ENCODE measurements at places on chromosomes 3 and 15.

GRCh38 chr3:46962990-46963389 lies 13.6 kb downstream of the CCDC12 start:
- no peak for DNase-seq

DNA sequence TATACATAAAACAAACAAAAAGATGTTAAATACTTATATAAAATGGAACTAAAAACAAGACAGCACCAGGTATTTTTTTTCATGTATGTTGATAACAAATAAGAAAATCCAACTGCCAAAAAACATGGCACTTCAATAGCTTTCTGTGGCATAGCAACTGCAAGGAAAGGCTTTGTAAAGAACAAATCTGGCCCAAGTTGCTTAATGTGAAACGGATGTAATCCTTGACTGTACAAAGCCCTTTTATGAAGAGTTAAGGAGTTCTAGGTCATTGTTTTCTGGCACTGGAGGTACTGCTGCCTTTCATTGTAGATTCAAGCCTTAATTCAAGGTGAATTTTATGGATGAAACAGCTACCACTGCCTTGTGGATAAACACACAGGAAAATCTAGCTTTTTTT lies 68.8 kb upstream of the SLC12A8 start:
- DNase-seq = no peak

DNA sequence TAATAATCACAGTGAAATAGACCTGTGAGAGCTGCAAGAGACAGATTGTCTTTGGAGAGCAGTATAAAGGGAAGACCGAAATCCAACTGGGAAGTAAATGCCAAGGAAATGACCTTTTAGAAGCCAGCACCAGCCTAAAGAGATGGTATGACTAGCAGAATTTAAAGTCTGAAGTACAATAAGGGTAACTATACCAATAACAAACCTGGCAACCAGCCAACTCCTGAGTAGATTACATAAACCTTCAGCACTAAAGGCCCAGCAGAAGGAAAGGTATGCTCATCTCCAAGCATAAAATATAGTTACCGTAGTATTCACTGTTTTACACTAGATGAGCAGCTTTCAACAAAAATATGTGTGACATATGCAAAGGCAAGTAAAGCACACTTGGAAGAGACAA lies 155.1 kb upstream of the SATB1 start:
- DNase-seq = no peak

DNA sequence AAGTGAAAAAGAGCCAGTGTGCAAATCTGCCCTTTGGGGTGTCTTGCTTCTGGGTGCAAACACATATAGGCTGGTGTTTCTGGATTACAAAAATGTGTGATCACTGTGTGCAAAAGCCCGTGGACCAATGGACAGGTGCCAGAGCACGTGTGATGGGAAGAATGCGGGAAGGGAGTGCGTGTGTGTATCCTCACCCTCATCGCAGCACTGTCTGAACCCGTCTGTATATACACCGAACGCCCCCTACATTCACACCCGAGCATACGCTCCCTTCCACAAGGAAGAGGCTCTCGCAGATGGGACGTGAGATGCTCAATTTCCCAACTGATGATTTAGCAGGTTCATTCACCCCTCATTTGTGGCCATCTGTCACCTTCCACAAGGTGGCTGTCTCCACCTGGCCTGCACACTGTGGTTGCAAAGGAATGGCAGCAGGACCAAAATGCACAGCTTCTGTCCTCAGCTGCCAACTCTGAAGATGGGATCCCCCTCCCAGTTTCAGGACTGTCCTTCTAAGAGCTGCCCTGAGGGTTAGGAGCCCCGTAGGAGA lies 19.4 kb upstream of the SLC6A1 start:
- no peak for DNase-seq
